ENCODE measurements at places on chromosomes 11 and 22.

DNA sequence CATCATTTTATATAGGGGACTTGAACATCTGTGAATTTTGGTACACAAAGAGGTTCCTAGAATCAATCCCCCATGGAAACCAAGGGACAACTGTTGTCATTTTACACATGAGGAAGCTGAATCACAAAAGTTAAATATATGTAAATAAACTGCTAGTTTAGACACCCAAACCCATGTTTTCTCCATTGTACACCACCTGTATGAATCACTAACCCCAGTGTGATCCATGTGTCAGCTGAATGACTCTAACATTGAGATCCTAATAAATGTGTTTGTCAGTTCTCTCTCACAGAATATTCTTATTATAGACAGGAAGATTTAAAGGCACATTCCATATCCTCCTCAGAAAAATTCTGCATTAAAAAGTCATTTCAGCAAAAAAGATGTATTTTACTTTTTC, 83.3 kb downstream of the ATG16L2 start:
- DNase-seq, result no peak

DNA sequence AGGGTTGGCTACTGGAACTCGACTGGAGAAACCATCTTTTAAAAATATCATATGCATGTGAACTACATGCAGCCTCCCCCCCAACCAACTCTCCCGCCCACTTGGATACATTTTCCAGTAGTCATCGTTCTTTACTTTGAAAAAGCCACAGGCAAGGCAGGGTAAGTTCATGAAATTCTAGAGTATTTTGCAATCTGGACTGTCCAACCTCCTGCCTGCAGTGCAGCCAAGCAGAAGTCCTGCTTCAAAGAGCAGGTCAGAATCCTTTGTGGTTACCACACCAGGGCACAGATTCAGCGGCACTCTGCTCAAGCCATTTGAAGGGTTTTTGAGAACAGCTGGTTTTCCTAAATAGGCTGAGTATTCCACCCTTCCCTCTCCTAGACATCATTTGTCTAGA, 12.1 kb downstream of the ELF5 start:
- DNase-seq, result no peak

DNA sequence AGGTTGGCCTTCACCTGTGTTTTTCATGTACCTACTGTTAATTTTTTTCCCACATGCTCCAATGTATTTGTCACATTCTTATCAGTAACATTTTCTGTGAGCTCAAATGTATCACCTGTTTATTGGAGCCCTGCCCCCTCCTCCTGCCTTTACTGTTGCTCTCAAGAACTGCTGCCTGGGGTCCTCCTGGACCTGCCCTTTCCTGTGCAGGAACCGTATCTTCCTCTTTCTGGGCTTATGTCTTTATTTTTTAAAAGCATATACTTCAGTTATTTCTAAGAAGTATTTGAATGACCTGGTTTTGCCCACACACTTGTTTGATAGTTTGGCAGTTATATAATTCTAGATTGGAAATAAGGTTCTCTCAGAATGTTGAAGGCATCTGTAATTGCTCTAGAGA, 5.9 kb downstream of the FAM118B start:
- no peak for DNase-seq

DNA sequence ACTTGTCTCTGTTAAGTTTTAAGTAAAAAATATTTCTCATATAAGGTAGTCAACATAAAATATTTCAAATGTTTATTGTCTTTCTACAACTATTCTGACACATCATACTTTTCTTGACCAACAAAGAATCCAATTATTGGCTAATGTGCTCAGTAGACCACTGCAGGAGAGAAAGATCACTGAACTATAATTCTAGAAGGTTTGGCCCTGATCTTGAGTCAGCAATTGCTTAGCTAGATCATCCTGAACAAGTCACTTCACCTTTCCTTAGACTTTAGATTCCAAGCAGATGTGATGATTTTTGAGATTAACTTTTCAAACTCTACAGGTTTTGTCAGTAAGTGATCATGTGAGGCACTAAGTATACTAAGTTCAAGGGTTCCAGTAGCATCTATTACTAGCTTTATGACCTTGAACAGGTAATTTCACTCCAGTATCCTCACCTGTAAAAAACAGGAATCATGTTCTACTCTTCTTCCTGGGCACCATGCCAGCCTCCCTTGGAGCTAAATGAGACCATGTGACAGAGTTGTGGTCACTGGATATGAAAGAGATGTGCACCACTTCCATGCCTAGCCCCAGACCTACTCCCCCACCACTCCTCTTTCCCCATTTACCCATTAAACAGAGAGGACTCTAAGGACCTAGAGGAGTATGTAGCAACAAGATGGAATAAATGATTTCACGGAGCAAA, 17.3 kb downstream of the PGM2L1 start:
- DNase-seq, result peak; percentile 90

GRCh38 chr11:131644204-131644795, 273.9 kb downstream of the NTM start:
- DNase-seq, result no peak

GRCh38 chr11:45394294-45395085, 108.3 kb upstream of the SYT13 start:
- DNase-seq, result no peak

GRCh38 chr22:46866591-46866990, 104.1 kb downstream of the TBC1D22A start:
- DNase-seq, result no peak

GRCh38 chr11:33692541-33692940, 8.1 kb downstream of the C11orf91 start:
- DNase-seq, result no peak

Measured in NCI-H187 (cell line).